ENCODE measurements at places on chromosomes 2 and 18.
A peak's percentile ranks its signal among the peaks of the same experiment; 100 is the strongest.

DNA sequence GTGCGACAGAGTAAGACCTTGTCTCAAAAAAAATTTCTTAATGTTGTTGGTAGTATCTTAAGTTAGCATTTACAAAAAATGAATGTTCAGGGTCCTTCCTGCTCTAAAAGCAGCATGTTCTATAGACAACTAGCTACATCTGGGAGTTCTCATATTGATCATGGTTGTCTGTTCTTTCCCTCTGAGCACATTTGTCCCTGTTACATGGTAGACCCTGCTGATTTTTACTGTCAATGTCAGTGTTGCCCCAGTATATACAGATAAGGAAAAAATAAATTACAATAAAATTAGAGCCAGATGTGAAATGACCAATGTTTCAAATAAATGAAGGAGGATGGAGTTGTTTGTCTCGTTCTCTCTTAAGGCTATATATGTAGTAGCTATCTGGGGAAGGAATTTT lies 63.2 kb downstream of the KCMF1 start:
- no peak for DNase-seq

DNA sequence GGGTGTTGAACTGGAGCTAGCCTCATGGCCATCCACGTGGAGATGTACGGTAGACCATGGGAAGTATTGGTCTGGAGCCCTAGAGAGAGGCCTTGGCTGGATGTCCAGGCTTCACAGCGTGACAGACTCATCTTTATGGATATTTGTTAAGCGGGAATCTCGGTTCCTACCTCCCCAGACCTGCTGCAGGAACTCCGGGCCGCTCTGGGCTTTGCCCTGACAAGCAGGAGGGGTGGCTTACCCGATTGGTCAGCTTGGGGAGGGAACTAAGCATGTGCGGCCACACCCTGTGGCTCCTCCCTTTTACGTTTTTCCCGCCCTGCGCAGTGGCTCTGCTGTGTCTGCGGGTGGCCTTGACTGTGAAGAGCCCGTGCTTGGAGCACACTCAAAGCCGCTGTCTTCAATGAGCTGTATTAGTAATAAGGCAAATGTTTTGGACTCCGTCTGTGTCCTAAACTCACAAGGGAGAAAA lies 52.3 kb downstream of the PAPOLG start:
- no peak for DNase-seq

DNA sequence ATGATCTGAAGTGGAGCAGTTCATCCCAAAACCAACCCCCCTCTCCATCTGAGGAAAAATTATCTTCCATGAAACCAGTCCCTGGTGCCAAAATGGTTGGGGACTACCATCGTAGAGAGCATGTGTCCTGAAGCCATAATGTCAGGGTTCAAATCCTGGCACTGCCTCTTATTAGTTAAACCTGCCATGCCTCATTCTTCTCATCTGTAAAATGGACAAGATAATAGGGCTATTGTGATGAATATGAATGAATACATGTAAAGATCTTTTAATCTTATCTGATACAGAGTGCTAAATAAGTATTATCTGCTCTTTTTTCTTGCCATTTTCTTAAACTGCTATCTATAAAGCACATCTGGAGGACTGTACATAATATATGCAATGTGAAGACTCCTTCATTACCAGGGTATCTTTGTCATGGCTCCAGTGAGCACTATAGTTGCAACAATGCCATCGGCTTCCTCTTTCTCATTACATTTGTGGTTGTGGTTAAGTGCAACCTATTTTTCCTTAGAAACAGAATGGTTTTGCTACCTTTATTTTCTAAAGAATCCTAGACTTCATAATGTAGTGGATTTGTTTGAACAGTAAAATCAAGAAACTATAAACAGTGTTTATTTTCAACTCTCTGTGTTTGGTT lies 27.0 kb downstream of the MFSD6 start:
- no peak for DNase-seq

DNA sequence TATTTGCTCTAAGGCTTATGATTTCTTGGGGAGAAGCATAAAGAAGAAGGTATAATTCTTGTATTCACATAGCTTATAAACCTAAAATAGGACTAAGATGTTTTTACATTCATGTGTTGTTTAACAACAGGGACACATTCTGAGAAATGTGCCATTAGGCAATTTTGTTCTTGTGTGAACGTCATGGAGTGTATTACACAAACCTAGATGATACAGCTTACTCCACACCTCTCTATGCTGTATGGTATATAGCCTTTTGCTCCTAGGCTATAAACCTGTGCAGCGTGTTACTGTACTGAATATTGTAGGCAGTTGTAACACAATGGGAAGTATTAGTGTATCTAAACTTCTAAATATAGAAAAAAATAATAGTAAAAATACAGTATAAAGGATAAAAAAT lies 92.1 kb downstream of the PHLPP1 start:
- DNase-seq = no peak

GRCh38 chr2:168949324-168949723 lies 48.2 kb downstream of the G6PC2 start:
- DNase-seq = no peak

- DNase-seq = no peak
Measured at GRCh38 chr2:128292599-128293425, 25.9 kb downstream of the HS6ST1 start.

DNA sequence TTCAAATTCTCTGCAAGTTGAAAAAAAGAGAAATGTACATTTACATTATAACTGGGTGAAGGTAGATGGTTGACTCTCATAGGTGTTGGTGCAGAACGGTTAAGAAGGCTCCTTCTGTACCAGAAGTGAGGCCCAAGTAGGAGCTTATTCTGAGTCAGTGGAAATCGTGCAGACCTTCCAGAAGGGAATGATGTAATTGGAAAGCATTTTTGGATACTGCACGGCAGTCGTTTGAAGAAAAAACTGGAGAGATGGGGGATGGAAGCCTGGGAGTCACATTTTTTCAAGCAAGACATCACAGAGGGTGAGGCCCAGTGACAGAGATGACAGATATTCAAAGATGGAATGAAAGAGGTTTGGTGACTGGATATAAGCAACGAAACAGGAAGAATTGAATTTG lies 39.4 kb downstream of the HRH4 start:
- DNase-seq = no peak

DNA sequence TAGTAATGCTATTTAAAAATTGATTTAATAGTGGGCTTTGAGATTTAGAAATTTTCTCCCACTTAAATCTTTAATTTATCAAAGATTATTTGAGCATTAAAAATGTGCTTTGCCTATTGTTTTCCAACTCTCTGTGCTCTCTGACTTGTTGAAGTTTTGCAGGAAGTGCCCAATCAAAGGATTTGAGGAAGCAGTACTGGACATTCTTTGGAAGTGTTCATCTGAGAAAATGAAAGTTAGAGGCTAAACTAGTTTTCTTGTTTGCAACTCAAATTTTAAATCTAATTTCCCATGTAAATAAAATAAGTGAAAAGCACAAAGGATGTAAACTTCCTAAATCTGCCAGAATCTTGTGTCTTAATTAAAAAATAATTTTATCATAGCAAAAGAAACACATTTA lies 89.1 kb downstream of the CAMKMT start:
- DNase-seq = no peak

GRCh38 chr18:61669320-61669719 lies 223.5 kb downstream of the RNF152 start:
- DNase-seq = no peak

GRCh38 chr2:76579911-76580310 lies 869.2 kb upstream of the GCFC2 start:
- no peak for DNase-seq

DNA sequence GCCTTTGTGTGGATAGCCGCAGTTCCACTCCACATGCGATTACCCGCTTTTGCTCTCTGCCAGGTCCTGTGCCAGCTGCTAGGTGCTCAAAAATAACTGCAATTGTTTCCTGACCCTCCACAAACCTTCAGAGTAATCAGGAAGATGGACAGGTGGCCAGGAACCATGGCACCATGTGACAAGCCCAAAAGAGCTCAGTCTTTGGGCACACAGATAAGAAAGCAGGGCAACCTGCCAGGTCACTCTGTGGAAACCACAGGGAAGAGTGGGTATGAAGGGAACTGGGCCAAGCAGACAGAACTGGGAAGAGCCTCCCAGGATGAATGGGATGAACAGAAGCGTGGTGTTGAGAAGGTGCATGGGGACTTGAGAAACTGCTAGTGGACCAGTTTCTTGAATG lies 79.4 kb upstream of the AGAP1 start:
- DNase-seq = no peak

DNA sequence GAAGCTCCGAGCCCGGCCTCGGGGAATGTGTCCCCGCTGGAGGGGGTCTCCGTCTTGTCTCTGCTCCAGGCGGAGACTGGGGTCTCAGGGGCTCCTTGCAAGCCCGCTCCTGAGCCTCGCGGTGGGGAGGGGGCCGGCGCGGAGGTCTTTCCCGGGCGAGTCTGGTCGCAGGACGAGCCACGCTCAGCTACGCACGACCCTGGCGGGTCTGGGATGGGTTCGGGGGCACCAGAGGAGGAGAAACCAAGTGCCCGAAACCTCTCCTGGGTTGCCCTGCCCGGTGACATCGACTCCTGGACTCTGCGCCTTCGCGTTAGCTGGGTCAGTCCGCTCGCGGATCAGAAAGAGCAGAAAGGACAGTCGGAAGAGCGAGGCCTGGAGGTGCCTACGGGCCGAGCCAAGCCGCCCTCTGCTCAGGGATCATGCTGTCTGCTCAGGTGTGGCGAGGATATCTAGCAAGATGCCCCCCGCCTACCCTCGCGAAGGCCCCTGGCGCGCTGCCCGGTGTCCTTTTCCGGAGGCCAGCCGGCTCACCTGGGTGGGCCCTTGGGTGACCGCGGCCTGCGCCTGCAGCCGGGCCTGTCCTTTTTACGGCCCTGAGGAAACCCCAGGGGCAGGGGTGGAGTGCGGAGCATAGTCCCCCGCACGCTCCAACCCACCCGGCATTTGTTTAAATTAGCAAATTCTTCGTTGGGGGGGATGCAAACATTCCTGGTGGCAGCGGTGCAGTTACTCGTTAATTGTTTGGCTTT lies 58.7 kb downstream of the SNORC start:
- no peak for DNase-seq

DNA sequence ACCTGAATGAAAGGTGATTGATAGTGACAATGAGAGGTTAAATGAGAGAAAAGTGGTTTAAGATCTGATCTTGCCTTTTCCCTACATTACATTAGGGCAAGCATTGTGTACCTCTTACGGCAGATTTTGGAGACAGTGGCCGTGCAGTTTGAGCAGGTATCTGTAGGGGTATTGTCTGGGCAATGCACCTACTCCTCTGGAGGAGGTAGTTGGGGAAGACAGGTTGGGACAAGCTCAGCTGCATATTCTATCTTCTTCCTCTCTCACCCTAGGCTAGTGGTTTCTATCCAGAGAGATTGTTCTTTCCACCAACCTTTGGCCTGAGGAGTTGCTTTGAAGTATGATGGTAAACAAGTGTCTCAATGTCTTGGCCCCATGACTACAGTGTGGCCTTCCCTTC lies 323.2 kb downstream of the CYP26B1 start:
- DNase-seq = no peak

- DNase-seq = no peak
Measured at GRCh38 chr2:176261136-176261535, 8.1 kb upstream of the MTX2 start.

GRCh38 chr2:64213532-64214275 lies 69.5 kb upstream of the PELI1 start:
- no peak for DNase-seq

DNA sequence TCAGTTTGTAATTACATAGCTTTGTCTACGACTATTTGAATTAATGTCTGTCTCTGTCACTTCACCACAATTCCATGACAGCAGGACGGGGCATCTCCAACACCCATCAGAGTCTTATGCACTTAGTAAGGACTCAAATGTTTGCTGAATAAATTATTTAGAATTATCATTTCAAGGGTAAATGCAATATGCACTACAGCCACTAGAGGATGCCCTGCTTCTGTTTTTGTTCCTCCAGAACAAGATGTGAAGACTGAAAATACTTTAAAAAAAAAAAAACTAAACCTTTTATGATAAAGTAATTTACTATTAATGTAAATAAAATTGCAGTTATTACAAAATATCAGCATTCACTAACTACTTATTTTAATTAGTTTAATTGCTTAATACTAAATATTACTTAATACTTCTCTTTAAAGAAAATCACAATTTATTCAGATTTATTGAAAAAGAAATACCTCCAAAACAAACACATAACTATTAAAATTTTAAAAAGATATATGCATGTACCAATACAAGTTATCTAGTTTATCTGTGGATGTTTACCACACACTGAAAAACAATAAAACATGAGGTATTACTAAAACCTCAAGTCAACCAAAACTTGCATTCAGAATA lies 3.2 kb downstream of the PIGN start:
- DNase-seq = no peak

- DNase-seq = no peak
Measured at GRCh38 chr18:56569416-56569815, 69.0 kb downstream of the TXNL1 start.

GRCh38 chr2:152627351-152627957 lies 89.8 kb downstream of the PRPF40A start:
- DNase-seq = no peak

- DNase-seq = peak; percentile 52
Measured at GRCh38 chr2:159904127-159904958, 106.3 kb upstream of the CD302 start.

DNA sequence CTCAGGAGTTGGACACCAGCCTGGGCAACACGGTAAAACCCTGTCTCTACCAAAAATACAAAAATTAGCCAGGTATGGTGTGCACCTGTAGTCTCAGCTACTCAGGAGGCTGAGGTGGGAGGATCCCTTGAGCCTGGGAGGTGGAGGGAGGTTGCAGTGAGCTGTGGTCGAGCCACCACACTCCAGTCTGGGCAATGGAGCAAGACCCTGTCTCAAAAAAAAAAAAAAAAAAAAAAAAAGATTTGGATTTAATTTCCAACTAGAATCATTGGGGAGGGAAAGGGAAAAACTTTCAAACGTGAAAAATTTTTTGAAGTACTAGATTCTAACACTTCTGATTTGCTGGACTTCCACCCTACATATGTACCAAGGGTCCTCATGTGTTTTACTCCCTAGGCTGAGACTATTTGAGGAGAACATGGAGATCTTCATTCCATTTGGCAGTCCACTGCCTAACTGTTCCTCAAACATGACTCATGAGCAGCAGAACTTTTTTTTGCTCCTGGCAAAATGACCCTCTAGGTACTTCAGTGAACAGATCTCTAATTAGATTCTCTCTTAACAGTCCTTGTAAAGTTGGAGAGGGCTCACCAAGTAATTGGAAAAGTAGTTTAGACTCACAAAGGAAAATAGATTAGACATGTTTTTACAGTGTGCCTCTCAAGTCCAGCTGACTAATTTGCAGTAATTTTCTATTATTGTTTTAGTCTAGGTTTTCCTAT lies 267.6 kb downstream of the METTL4 start:
- DNase-seq = no peak

GRCh38 chr2:106021662-106022028 lies 172.5 kb downstream of the UXS1 start:
- no peak for DNase-seq

DNA sequence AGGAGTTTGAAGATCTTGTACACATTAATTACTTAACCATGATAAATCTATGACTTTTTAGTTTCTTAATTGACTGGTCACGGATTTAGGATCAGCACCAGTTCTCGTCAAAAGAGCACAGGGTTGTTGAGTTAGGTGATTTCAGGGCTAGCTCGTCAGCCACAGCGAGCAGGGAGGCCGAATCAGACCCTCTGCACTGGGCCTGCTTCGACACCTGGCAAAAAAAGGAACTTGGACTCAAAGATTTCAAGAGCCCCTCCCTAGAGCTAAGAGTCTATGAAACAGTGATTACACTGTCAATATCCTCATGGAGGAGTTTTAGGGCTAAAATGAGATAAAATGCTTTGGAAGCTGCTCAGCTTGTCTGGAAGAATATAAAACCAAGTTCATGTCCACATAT lies 4.6 kb upstream of the SERTAD2 start:
- no peak for DNase-seq

All from stimulated activated CD8-positive, alpha-beta memory T cell treated with anti-CD3 and anti-CD28 coated beads, Interleukin-4, amount 100 ng/mL, for 4 hours (primary cell).